Foreskin melanocyte (primary cell): ENCODE measurements at places on chromosomes 16 and 17.

DNA sequence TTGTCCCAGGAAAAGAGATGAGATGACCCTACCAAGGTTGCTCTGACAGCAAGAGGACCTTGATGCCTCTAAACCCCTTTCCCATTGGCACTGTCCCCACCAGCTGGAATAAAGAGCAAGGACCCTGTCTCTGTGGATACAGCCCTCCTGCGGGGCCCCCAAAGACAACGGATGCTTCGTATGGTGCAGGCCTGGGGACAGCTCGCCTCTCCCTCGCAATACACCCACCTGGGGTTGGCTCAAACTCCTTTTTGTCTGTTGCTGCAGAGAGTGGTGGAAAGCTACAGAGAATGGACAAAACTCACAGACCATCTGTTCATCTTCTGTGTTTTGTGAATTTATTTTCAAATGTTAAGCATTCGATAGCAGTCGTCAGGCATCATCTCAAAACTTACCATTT, 27.6 kb upstream of the CACNG3 start:
- no peak for DNase-seq

DNA sequence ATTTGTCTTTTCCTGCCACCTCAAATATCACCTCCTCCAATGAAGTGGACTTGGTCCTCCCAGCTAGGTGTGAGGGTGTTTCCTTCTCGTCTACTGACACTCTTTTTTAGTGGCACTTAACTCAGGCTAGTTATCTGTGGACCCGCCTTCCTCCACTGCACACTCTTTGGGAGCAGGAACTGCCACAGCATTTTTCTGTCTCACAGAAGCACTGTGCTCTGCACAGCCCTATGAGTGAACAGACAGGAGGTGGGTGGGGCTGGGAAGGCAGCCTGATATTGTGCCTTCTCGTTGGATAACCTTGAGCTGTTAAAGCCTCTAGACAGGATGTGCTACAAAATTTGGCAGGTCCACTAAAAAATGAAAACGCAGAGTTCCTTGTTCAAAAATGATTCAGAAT, 31.9 kb upstream of the HOXB13 start:
- no peak for DNase-seq

GRCh38 chr16:85570735-85571562, 42.2 kb upstream of the GSE1 start:
- DNase-seq = no peak

DNA sequence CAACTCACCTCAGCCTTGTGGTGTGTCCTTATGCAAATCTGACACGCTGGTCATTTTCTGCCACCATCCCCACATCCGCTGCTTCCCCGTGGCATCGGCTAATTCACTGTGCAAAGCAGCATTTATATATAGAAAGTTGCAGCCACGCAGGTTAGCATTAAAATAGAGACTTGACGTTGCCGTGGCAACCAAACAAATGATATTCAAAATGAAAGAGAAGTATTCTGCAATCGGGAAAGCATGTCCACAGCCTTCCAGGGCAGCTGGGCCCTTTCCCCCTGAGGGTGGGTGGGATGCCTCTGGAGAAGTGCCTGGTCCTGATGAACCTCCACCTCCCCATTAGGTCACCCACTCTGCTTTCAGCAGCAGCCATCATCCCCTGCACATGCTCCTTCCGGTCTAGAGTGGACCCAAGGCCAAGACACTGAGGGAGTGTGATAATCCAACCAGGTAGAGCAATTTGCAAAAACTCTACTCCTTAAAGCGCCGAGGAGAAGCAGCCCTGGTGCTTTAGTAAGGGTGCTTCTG, 138.7 kb downstream of the GAS7 start:
- no peak for DNase-seq

DNA sequence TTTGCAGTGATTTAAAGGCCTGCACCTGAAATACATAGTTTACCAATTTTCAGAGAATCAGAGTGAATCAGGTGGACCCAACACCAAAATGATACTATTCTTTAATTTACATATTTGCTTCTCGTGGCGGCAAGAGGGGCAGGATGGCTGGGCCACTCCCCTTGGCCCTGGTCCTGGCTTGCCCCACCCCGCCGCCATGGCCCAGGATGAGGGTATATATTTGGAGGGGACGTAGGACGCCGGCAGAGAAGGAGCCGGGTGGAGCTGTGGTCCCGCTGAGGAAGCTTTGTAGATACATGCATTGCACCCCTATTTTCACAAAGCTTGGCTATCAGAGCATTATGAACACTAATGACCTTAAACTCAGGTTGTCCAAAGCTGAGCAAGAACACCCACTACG, 43.5 kb downstream of the EFCAB13 start:
- DNase-seq = no peak

DNA sequence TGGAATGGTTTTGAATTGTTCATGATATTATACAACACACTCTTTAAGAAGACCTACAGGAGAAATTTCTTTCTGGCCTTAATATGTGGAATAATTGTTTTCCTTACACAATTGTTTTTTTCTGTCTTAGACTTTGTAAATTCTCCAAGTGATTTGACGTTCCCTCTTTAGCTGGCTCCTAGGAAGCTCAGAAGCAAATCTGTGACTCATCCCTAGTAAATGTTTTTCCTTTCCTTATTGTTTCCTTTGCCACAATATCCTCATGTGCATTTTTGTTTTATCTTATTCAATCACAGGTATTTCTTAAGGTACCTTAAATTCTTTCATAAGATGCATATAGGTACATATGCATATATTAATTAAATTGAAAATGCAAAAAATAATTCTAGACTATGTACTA, 13.5 kb downstream of the KIAA0753 start:
- no peak for DNase-seq

- no peak for DNase-seq
These were observed 43.6 kb downstream of the SOCS3 start for GRCh38 chr17:78316115-78316866.

DNA sequence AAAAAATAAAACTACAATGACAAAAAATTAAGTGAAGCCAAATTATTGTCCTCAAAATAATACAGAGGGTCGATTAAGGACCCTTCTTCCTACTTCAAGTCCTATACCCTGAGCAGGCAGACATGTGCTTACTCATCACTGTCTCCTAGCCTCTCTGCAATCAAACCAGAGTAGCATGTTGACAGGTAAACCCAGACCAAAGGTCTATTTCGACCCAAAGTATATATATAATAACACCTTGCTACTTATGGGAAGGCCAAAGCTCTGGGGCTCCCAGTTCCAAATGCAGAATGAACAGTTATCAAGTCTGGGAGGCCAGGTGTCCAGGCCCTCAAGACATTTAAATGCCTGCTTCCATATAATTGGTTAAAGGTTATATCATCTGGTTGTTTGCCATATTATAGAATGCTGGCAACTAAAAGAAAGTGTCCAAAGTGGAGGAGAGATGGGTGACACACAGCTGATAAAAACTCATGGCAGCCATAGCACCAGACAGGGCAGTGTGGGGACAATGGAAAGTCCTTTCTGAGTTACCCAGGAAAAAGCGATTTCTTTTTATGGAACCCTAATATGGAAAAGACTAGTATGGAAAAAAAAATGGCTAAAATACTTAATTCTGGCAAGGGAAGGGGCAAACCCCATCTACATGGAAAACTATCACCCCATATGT, 53.6 kb downstream of the N4BP1 start:
- no peak for DNase-seq

- no peak for DNase-seq
These were observed 15.1 kb upstream of the GUCY2D start for GRCh38 chr17:7987112-7987893.

DNA sequence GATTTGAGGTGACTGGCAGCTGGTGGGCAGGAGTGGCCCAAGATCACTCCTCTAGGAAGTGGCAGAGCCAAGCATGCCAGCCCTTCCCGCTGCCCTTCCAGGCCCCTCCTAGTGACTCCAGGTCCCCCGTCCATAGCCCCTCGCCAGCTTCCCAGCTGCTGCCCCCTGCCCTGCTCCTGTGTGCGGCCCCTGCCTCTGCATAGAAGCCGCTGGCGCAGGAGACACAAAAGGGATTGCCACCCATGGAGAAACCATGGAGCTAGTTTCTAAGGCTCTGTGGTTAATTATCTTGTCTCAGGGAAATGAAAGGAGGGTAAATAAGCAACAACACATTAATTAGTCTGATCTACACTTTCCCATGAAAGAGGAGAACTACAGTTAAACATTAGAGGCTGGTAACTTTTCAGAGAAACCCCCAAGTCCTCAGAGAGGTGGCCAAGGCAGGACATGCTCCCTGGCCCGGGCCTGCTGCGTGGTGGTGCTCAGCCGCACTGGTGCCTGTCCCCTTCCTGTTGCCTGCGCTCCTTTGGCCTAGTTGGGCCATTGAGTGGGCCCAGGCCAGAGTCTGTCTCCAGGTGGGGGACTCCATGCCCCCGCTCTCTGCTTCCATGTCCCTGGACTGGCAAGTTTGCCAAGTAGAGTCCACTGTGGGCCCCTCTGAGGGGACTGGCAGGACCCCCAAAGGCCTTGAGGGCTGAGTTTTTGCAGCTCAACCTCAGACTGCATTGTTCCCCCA, 65.2 kb downstream of the PRMT7 start:
- no peak for DNase-seq

DNA sequence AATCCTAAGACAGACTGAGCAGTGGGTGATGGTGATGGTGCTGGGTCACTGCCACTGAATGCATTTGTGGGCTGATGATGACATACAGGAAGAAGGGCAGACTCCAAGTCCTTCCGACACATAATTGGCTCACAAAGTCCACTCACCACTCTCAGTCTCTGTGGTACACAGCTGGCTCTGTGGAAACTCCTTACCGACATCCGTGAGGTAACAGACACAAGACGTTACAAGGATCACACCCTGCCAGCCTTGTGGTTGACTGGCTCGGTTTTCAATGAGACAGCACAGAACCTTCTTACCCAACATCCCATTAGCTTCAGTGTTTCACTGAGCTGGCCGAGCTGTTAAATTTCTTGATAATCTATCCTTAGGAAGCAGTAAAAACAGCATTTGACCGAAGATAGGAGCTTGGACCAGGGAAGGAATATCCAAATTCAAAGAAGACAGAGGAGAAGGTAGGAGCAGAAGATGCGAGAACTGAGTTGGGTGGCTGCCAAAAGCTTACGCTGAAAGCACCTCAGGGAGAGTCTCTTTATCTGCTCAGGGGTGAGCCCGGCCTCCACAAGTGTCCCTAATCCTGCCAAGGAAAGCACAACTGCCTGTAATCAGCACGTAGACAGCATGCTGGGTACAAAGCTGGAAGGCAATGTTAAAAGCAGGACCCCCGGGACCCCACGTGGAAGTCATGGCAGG, 5.5 kb upstream of the MXRA7 start:
- DNase-seq = no peak

GRCh38 chr16:23296994-23297393, 5.1 kb upstream of the SCNN1B start:
- DNase-seq = no peak

GRCh38 chr17:63071797-63072196, 105.8 kb downstream of the TANC2 start:
- DNase-seq = no peak

- no peak for DNase-seq
These were observed 48.5 kb upstream of the CCL2 start for GRCh38 chr17:34206569-34206968.

- no peak for DNase-seq
These were observed 40.4 kb downstream of the TNFRSF13B start for GRCh38 chr17:16931318-16932060.

GRCh38 chr16:78478267-78478861, 378.9 kb downstream of the WWOX start:
- no peak for DNase-seq

DNA sequence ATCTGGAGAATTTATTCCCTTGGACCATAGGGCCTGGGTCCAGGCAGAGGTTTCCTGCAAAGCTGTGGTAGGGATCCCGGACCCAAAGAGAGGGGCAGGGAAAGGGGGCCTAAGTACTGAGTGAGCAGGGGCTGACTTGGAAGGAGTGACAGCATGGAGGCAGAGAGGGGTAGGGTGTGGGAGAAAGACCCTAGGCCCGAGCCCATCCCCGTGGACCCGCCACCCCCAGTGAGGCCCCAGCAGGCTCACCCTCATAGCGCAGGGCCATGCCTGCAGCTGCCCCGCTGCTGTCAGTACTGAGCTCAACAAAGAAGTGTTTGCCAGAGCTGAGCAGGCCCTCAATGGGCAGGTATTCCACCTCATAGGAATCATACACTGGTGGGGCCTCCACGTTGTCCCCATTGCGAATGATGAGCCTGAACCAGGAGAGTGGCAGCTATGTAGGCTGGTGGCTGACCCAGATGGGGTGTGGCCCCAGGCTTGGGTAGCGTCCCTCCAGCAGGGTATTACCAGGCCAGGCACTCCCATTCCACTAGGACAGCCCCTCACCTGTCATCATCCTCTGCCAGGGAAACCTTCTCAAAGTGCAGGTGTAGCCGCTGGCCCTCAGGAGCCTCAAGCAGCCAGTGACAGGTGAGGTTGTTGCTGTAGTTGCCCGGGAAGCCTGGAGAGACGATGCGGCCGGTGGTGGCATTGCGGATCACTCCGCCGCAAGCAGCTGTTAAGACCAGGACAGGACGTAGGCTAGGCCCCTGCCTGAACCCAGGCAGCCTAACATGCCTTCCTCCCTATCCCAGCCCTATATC, 9.1 kb upstream of the PHF12 start:
- DNase-seq = no peak

DNA sequence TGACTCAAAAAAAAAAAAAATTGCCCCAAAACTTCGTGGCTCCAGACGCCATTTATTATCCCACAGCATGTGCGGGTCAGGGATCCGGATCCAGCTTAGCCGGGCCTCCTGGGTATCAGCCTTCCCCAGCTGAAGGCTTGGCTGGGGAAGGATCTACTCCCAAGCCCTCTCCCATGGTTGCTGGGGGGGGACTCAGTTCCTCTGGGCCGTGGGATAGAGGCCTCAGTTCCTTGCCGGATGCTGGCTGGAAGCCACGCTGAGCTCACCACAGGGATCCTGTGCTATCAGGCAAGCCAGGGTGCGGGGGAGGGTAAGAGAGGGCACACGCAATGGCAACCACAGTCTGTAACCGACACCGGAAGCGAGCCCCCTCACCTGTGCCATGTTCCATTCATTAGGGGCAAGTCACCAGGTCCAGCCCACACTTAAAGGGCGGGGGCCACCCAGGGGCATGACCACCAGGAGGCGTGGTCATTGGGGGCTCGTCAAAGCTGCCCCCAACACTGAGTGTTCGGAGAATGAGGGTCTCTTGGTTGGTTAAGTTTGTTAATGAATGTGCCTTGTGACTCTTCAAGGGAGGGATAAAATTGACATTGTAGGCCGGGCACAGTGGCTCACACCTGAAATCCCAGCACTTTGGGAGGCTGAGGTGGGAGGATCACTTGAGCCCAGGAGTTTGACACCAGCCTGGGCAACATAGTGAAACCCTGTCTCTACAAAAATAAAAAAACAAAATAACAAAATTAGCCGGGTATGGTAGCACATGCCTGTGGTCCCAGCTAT, 210.0 kb upstream of the GSE1 start:
- no peak for DNase-seq

DNA sequence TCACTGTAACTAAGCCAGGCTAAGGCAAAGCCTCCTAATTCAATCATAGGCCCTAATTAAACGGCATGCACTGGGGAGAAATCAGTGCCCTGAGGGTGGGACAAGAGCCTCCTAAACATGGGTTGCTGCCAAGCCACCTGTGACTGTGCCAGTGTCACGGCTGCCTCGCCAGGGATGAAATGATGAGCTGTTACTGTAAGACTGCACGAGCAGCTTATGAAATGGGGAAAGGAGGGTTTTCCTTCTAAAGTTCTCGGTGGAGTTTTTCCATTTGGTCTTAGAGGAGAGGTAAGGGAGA, 12.7 kb downstream of the TMEM11 start:
- no peak for DNase-seq
